Stimulated activated CD8-positive, alpha-beta memory T cell treated with anti-CD3 and anti-CD28 coated beads, Interleukin-15, amount 100 ng/mL, for 4 hours (primary cell): ENCODE measurements at places on chromosomes 3 and 15.

GRCh38 chr3:167030082-167030725 lies 349.9 kb downstream of the ZBBX start:
- no peak for DNase-seq

- no peak for DNase-seq
Measured at GRCh38 chr15:100244796-100245486, 96.8 kb downstream of the ADAMTS17 start.

- no peak for DNase-seq
Measured at GRCh38 chr15:83365370-83365938, 81.0 kb upstream of the BNC1 start.

- DNase-seq: no peak
Measured at GRCh38 chr3:74263031-74263430, 351.4 kb downstream of the CNTN3 start.

GRCh38 chr15:91604122-91604521 lies 249.4 kb upstream of the SLCO3A1 start:
- DNase-seq: no peak

- DNase-seq: no peak
Measured at GRCh38 chr3:143132246-143132980, 12.8 kb downstream of the CHST2 start.

DNA sequence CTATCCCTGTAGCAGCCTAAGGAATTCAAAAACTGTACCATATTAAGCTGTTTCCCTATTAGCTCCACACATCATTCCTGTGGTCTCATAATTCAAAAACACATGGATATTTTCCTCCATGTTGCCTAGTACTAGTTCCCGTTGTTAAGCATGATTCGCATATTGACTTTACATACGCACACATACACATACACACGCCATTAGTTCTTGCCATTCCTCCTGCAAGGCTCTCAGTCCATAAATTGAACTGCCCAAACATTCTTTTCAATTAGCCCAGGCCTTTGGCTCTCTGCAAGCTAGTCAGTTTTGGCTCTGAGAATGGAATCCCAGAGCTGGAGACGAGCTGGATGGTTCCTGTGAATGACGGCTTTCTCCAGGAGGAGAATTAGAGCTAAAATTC lies 57.2 kb upstream of the RAD18 start:
- no peak for DNase-seq

DNA sequence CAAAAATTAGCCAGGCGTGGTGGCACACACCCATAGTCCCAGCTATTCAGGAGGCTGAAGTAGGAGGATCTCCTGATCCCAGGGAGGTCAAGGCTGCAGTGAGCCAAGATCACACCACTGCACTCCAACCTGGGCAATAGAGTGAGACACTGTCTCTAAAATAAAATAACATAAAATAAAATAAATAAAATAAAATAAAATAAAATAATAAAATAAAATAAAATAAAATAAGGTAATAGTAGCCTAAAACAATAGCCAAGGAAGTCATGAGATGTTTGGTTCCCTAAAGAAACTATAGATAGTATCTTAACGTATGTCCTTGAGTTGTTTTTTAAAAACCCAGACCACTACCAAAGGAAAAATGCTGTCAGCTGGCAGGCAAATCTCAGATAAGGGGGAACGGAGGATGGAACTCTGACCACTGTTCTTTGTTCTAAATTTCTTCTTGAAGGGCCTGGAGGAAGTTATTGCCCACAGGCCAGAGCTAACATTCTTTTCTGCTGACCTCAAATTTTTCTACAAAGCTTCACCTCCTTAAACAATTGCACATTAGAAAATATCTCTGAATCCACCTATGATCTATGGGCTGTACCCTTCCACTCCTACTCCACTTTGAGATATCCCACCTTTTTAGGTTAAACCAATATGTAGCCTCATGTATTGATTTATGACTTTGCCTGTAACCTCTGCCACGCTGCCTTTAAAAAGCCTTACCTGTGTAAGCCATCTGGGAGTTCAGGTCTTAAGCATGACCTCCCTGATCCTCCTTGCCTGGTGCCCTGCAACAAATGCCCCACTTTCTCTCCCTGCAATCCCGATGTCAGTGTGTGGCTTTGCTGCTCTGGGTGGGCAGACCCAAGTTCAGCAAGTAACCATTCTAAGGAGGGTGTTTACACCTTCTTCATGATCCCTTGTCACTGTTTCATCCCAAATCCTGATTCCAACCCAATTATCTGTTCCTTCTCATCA lies 126.2 kb upstream of the BHLHE40 start:
- no peak for DNase-seq

DNA sequence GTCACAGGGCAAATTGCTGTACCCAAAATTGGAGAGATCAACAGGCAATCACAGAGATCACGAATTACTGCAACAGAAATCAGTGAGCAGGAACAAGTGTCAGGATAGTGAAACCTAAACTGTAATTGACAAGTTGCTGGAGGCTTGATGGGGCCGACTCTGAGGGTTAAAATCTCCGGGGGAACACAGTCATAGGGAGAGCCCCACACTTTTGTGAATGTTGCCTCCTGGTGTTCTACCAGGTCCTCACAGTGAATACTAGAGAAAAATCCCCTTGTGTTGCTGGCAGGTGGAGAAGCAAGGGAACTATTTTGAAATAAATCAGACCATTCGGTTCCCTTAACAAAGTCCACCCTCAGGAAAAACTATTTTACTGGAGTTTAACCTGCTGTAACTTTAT lies 697.5 kb upstream of the CBLB start:
- no peak for DNase-seq

DNA sequence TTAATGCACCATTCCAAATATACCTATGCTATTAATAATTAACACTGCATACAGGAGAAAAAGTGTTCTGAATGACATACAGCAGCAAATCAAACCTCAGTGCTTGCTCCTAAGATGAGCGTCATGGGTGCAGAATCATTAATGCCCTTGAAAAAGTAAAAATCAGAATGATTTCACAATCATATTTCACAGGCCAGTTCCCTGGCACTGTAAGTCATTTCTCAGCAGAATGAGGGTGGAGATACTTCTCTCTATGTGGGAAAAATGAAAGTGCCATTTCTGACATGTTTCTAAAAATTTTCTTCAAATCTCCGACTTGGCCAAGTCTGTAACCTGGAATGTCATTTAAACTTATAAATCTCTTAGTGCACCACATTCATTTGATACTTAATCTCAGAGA lies 549.8 kb upstream of the AGTR1 start:
- DNase-seq: no peak

DNA sequence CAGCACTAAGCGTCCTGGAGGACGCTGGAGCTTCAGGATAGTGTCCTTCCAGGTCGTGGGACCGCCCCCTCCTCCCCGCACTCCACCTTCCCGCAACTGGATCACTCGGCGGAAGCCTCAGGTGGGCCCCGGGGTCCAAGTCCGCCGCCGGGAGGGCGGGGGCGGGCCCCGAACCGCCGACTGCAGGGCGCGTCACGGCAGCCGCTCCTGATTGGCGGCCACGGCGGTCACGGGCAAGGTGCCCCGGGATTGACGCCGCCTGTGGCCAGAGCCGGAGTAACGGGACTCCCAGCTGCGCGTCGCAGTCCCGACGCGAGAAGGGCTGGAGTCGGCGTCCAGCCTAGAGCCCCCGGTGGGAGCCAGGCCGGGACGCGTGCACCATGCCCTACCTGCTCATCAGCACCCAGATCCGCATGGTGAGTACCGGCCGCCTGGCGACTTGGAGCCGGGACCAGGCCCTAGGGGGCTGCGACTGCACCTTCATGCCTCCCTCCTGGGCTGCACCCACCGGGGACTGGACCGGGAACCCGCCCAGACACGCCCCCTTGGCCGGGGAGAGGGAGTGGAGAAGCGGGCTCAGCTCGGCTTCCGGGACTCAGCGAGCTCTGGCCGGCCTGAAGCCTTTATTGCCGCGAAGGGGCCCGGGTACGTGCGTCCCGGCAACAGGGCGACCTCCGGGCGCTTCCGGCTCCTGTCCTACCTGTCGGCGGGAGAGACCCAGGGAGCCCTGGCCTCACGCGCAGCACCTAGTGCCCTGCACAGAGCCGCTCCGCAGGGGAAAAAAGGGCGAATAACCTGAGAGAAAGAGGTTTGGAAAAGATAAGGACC lies at the start of gene GCHFR:
TSS of gene GCHFR (plus strand) at position 268 of the 828 bp plus-strand sequence. CDS start at position 381, 113 bp downstream.
- DNase-seq: peak; percentile 43

GRCh38 chr15:55348281-55348778 lies 29.3 kb downstream of the PIGB start:
- no peak for DNase-seq

DNA sequence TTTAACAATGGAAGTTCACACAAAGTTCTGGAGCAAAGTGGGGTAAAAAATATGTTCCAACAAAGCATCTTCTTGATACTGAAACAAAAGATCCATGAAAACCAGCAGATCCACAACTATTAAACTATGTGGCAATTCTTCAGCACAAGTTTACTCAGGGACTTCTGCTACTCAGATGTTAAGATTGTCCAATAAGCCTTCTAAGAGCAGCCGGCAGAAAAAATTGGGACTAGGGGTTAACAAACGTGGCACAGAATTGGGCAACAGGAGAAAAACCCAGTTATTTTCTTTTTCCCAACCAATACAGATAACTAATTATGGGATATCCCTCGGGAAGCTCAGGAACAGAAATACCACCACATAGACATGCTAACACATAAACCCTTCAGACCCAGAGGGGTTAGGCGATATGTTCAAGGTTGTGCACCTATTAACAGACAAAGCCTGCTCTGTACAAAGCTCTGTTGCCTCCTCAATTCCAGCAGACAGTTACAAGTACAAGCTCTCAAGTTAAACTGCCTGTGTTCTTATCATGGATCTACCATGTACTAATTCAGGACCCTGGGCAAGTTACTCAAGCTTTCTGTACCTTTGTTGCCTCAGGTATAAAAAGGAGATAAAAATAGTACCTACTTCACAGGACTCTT lies 6.8 kb downstream of the SSR3 start:
- no peak for DNase-seq

DNA sequence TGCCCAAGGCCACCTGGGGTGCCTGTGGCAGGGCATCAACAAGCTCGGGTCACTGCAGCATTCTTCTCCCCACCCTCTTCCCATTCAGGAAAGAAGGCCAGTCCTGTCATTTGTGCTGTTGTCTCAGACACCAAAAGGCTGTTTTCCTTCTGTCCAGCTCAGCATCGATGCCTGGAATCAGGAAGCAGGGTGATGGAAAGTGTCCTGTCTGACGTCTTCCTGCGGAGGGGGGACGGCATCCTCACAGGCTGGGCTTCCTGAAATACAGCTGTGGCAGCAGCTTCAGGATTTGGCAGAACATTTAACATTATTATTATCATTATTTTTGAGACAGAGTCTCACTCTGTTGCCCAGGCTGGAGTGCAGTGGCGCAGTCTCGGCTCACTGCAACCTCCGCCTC lies 33.0 kb upstream of the ANKDD1A start:
- no peak for DNase-seq

DNA sequence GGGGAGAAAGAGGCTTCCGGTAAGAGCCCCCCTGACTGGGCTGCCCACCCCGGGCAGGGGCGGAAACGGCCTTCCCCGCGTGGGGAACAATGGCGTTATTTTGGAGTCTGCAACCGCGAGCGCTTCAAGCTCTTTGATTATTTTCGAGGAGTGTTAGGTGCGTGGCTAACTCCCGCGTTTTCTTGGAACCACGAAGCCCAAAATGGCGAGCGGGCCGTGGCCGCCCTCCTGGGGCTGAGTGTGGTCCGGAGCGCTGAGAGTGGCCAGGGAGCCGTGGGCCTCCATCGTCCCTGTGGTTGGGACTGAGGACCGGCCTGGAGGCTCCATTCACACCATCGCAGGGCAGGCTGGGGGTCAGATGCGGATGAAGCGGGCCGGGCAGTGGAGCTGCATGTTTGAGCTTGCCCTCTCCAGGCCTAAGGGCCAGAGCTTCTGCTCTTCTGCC lies 44.6 kb upstream of the POLG start:
- DNase-seq: no peak

DNA sequence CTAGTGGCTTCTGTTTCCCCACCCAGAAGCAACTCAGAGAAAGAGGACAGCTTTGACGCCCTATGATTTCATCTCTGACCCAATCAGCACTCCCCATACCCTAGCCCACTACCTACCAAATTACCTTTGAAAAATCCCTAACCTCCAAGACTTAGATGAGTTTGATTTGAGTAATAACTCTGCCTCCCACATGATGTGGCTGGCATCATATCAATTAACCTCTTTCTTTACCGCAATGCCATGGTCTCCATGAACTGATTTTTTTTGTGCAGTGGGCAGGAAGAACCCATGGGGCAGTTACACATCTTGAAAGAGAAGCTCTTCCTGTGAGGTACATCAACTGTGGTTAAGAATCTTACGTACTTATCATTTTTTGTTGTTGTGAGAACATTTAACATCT lies 25.5 kb upstream of the APOD start:
- DNase-seq: no peak

DNA sequence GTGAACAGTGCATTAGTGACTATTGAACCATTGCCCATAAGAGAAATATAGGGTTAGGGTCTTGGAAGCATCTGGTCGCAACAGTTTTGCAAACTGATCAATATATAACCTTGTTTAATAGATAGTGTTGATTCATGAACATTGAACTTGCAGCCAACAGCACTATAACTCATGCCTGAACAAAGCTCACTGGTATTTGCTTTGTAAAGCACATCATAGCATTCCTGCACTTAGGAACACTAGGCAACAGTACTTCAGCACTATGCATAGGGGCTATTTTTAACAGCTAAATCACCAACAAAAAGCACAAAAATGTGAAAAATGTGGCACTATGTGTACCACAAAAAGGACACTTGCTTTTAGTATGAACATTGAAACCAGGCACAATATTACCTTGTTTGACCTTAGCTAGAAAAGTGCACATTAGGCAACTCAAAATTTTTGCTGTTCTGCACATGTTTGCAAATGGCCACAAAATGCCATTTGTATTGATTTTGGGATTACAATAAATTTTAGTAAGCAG lies 68.0 kb downstream of the OXNAD1 start:
- DNase-seq: no peak

DNA sequence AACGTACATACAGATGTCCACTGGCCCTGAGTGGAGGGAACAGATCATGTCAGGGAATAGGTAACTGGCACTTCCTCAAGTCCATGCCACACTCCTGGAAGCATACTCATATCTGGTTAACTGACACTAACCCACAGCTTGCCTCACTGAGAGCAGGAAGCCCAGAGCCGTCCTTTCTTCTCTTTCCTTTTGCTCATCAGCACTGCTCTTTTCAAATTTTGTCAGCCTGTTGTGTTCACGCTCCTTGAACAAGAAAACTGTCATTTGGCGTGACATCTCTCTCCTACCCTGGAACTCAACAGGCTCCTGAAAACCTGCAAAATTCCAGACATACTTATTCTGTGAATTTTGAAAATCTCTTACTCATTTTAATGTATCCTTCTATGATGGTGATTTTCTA lies 360.2 kb downstream of the MAGI1 start:
- DNase-seq: no peak
